ENCODE measurements at places on chromosomes 7 and 10.

GRCh38 chr10:30510184-30510931, 76.4 kb downstream of the MAP3K8 start:
- DNase-seq = no peak

GRCh38 chr7:105136221-105136620, 122.2 kb downstream of the KMT2E start:
- DNase-seq = no peak

DNA sequence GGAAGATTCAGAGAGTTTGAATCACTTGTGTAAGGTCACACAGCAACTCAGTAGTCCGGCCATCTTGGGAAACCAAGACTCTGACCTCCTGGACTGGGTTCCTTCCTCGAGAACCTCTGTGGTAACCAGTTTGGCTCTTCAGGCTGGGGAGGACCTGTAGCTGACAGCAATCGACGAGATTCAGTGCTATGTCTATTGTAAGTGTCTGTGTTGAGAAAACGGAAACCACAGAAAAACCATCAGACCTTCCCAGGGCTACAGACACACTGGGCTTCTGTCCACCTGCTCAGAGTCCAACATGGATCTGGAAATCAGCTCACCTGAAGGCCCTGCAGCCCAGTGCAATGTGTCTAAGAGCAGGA, 403.7 kb downstream of the RPS24 start:
- no peak for DNase-seq

GRCh38 chr7:120920591-120921274, 29.8 kb upstream of the ING3 start:
- no peak for DNase-seq

DNA sequence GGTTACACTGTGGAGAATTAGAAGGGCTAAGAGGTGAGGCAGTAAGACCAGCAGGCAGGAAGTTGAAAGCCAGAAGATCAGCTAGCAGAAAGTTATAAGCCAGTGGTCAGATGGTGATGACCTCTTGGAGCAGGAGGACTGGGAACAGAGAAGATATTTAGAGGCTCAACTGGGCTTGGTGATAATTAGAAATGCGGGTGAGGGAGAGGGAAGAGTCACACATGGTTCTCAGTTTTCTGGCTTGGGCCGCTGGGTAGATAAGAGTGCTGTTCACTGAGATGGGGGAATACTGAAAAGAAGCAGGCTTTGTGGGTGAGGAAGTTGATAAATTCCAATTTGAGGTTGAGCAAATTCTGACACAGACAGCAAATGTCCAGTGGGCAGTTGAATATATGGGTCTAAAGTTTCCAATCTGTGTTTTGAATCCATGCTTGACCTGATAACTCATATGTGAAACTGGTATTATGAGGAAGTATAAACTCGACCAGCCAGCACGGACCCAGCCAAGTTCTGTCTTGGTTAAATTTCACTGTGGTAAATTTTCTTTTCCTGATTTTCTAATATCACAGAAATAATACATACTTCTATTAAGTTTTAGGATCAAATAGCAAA, 22.7 kb downstream of the LSMEM1 start:
- DNase-seq = no peak
